ENCODE measurements at places on chromosomes 7 and 10. TPM values are rescaled to one million over a fixed set of nuclear protein-coding genes. Genes with fewer than 3 reads are reported as not detected.

GRCh38 chr7:22858640-22859561 lies 36.3 kb upstream of the TOMM7 start:
- no peak for DNase-seq

Gene EPHB6
- 2.0 TPM for total RNA-seq

GRCh38 chr7:74573512-74573911 lies 84.0 kb upstream of the GTF2I start:
- DNase-seq = no peak

DNA sequence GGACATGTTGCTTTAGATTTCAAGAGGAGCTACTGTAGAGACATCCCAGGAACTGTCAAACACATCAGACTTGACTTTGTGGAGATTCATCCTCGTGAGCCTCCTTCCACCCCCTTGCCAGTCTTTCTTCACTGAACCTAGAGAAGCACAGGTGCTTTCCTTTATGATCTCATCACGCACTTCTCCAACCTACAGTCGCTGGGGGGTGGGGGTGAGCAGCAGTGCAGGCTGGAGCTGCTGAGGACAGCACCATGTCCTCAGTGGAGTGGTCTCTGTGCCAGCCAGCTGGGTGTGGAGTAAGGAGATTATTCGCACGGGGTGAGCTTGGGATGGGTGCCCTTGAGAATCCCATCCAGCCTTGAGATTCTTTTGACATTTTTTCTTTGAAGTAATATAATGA lies 88.1 kb downstream of the VOPP1 start:
- DNase-seq = peak; percentile 56

DNA sequence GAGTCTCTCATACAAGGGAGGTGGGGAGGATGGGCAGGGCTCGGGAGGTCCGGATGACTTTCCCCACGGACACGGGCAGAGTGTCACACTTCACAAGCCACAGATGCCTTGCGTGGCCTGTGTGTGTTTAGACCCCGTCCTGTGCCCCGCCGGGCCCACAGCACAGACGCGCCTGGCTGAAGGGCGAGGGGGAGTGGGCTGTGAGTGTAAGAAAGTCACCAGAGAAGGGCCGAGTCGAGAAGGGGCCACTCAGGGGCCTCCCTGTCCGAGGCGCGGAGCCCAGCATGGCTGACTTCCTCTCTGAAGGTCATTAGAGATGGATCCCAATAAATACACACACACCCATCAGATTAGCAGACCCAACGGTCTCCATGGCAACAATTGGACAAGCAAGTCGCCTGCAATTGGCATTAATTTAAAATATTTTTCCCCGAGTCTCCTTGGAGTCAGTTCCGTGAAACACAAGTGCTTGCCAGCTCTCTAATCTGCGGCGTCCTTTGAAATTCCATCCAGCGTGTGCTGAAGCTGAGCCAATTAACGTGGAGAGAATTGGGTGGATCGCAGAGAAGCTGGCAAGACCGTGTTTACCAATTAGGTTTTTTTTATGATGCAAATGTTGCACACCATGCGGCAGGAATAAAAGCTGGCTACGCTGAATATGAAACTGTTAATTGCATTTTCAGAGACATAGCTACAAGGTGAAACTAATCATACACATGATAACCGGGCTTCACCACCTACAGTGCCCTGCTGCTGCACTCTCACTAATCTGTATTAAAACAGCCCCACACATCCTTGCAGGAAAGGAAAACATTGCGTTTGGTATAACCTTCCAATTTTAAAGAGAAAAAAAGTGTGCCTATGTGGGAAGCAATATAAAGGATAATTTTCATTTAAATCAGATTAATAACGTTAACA lies 571.2 kb downstream of the PTPRN2 start:
- DNase-seq = peak; percentile 46

GRCh38 chr7:48049850-48050249 lies 14.5 kb downstream of the C7orf57 start:
- no peak for DNase-seq

GRCh38 chr7:121755286-121755685 lies 117.7 kb upstream of the PTPRZ1 start:
- DNase-seq = no peak

- DNase-seq = no peak
These were observed 1.2 kb upstream of the FOXI2 start for GRCh38 chr10:127735723-127736221.

Gene DNAJB9
- total RNA-seq = 38.0 TPM

DNA sequence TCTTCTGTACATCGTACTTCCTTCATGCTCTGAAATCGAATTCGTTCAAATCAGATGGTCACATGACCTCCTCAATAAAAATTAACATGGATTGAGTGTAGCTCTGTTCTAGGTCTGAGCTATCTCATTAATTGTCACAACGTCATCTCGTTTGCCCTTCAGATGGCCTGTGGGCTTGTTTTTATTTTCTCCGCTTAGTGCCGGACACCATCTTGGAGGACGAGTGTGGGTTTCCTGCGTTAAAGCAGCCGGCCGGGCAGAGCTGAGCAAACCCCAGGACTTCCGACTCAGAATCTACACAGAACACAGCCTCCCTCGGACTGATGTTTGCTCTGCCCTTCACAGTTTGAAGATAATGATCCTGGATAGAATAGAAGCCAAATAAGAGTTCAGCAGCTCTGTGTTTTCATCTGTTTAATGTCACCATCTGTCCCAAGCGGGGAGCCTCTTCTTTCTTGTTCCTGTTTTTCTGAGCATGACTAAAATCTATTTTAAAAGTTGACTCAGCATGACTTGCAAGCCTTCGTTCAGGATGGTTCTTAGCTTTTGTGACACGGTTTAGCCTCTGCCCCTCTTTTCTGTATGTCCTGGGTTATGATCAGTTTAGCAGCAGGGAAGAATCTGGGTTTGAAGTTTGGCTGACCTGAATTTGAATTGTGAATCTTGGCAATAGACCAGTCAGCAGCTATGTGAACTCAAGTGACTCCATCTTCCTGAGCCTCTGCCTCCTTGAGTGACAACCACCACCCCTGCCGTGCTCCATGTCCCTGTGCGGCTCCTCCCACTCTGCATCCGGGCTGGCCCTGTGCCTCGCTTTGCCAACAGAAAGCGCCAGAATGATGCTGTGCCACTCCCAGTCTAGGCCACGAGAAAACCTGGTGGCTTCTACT lies 30.6 kb upstream of the GALNTL5 start:
- DNase-seq = no peak

DNA sequence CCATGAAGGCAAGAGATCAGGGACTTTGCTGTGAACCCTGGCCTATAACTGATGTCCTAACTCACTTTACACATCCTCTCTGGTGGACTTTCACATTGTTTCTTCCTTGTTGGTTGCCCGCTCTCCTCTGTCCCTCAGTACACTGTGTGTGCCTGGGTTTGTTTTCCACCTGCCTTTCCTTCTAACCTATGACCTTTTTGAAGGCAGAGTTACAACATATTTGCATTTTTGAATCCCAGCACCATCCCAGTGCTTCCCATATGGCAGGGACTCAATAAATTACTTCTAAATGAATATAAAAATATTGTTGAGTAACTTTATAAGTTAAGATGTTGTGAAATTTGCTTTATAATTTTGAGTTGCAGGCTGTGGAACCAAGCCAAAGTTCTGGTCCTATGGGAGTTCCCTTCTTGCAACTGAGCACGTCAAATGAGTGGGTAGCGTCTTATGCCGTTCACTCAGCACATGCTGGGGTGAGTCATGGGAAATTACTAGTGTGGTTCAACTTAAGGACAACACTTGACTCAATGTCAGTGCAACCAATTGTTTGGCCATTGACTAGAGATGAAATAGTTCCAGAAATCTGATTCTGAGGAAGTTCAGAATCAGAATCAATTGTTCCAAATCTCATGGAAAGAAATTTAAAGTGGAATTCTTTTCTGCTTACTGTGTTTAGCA lies 250.9 kb downstream of the TWIST1 start:
- no peak for DNase-seq

GRCh38 chr10:7824251-7824650 lies 5.9 kb downstream of the TAF3 start:
- DNase-seq = no peak

- no peak for DNase-seq
These were observed 6.0 kb upstream of the LMBR1 start for GRCh38 chr7:156898938-156899337.

DNA sequence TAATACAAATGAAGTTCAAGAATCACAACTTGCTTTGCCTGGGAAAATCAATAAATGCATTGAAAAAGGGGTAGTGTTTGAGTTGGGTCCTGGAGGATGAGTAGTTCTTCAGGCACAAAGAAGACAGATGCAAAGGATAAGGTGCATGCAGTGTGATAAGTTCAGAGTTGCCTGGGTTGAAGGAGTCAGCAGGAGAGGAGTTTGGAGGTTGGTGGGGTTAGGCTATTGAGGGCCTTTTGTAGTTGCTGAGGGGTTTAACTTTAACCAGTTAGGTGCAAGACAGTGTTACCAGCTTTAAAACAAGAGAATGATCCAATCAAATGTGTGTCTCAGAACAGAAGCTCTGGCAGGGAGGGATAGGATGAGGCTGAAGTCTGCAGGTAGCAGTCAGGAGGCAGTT lies 44.3 kb upstream of the GLCCI1 start:
- DNase-seq = no peak

GRCh38 chr10:112330607-112331160 lies 43.2 kb upstream of the ACSL5 start:
- no peak for DNase-seq

- DNase-seq = no peak
These were observed 181.7 kb downstream of the PTEN start for GRCh38 chr10:88045096-88045495.

- no peak for DNase-seq
These were observed 42.3 kb downstream of the ENTPD1 start for GRCh38 chr10:95798096-95798855.

DNA sequence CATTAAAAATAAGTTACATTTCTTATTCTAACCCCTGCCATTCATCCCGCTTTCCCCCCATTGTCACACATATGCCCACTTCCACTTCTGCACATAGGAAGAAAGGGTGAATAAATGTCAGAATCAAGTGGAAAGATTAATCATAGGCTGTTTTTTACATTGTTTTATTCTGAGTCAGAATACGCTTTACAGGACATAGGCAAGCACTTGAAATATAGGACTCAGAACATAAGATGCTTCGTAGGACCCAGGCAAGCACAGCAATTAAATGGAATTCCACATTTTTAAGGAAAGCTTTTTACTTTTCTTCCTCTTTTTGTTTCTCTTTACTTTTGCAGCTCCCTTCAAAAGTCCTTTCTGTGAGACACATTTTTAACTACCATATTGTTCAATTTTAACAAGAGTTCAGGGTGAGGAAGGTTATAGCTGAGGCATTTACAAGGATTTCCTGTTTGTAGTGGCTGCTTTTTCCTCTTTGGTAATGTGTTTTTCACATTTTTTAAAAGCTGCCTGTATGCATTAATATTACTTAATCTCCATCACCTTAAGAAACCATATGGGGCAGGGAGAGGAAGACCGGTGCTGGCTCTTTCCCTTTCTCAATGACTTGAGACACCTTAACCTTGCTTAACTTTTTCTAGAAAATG lies 130.0 kb downstream of the TES start:
- no peak for DNase-seq

Gene ECHDC3
- total RNA-seq = 35.1 TPM

GRCh38 chr10:4260483-4261124 lies 475.6 kb upstream of the KLF6 start:
- no peak for DNase-seq

All from cardiac septum (tissue), 1 donor.